ENCODE measurements at places on chromosomes 5 and 9. TPM values are rescaled to one million over a fixed set of nuclear protein-coding genes. Genes with fewer than 3 reads are reported as not detected.
A peak's percentile ranks its signal among the peaks of the same experiment; 100 is the strongest.

GRCh38 chr5:168215646-168216045, 75.8 kb upstream of the WWC1 start:
- no peak for DNase-seq
- no peaks in the 10 kb centered on the region for H3K4me1 ChIP-seq
- no peak overlapping the region for H3K4me3 ChIP-seq
- H3K36me3 ChIP-seq, result no peaks in the 10 kb centered on the region
- H3K27me3 ChIP-seq, result no peaks in the 10 kb centered on the region

AKNA gene
- 413 TPM for total RNA-seq

- H3K4me1 ChIP-seq, result peaks cover 22% of the 10 kb centered on the region
- DNase-seq, result no peak
- no peak overlapping the region for H3K27ac ChIP-seq
- no peak overlapping the region for H3K4me3 ChIP-seq
- no peaks in the 10 kb centered on the region for H3K27me3 ChIP-seq
- H3K36me3 ChIP-seq, result peaks cover 4% of the 10 kb centered on the region
Measured at GRCh38 chr9:124271660-124272059, 13.9 kb downstream of the NEK6 start.

- no peak overlapping the region for H3K4me3 ChIP-seq
- H3K4me1 ChIP-seq, result no peaks in the 10 kb centered on the region
- no peaks in the 10 kb centered on the region for H3K27me3 ChIP-seq
- no peak overlapping the region for H3K27ac ChIP-seq
- peaks cover 44% of the 10 kb centered on the region for H3K36me3 ChIP-seq
Measured at GRCh38 chr9:92035687-92036410, 79.4 kb downstream of the SPTLC1 start.

GRCh38 chr5:44952376-44952775, 143.6 kb downstream of the MRPS30 start:
- no peak for DNase-seq
- no peaks in the 10 kb centered on the region for H3K27me3 ChIP-seq
- no peak overlapping the region for H3K27ac ChIP-seq
- no peaks in the 10 kb centered on the region for H3K36me3 ChIP-seq
- no peaks in the 10 kb centered on the region for H3K4me1 ChIP-seq

PDE8B gene
- not detected for total RNA-seq

- H3K27me3 ChIP-seq, result no peaks in the 10 kb centered on the region
- DNase-seq, result no peak
- peak overlapping the region; percentile 10 for H3K4me3 ChIP-seq
- H3K4me1 ChIP-seq, result peaks cover 54% of the 10 kb centered on the region
- H3K27ac ChIP-seq, result peak overlapping the region; percentile 14
Measured at GRCh38 chr9:127938298-127938690, 640 bp upstream of the DPM2 start.

DNA sequence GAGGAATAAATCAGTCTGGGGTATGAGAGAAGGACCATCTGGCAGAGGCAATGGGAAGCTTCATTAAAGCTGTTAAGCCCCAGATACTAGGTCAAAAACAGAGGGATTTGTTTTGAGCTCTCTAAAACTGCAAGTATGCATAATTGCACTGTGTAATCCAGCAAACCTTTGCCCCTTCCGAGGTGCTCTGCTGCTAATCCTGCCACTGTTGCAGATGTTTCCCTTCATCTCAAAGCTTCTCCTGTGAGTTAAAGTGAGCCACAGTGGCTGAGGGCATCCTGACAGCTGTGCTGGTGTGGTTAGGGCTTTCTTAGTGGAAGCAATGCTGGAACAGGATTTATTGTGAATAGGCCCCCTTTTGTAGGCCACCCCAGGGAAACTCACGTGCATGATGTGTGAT, 160.3 kb upstream of the TRPC7 start:
- H3K4me3 ChIP-seq, result no peak overlapping the region
- H3K36me3 ChIP-seq, result no peaks in the 10 kb centered on the region
- no peaks in the 10 kb centered on the region for H3K27me3 ChIP-seq
- H3K27ac ChIP-seq, result no peak overlapping the region

DNA sequence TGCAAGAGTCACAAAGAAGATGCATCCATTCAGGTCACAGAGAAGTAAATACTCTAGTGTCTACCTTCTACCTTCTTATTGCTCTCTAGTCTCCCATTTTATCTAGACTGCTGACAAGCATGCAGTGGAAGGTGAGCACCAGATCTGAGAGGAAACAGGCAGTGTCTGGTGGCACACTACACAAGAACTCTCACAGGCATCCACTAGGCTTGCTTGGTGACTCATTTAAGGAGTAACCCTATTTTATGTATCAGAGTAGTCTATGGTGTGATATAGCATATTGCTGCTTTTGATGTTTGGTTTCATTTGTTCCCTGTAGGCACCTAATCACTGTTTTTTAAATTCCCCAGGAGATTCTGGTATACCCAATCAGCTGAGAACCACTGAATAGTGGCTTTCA, 1.6 kb upstream of the THBS4 start:
- H3K27me3 ChIP-seq, result peaks cover 41% of the 10 kb centered on the region
- H3K4me3 ChIP-seq, result no peak overlapping the region
- DNase-seq, result no peak
- H3K27ac ChIP-seq, result no peak overlapping the region
- H3K36me3 ChIP-seq, result peaks cover 9% of the 10 kb centered on the region
- peaks cover 24% of the 10 kb centered on the region for H3K4me1 ChIP-seq

GRCh38 chr9:82668689-82669199, 394.2 kb downstream of the RASEF start:
- no peaks in the 10 kb centered on the region for H3K4me1 ChIP-seq
- H3K4me3 ChIP-seq, result no peak overlapping the region
- no peaks in the 10 kb centered on the region for H3K27me3 ChIP-seq
- H3K36me3 ChIP-seq, result no peaks in the 10 kb centered on the region
- no peak overlapping the region for H3K27ac ChIP-seq
- no peak for DNase-seq

PDZD2 gene
- not detected for total RNA-seq

- H3K27ac ChIP-seq, result no peak overlapping the region
- no peaks in the 10 kb centered on the region for H3K27me3 ChIP-seq
- peaks cover 1% of the 10 kb centered on the region for H3K4me1 ChIP-seq
Measured at GRCh38 chr5:154900066-154900465, 37.9 kb downstream of the GEMIN5 start.

DNA sequence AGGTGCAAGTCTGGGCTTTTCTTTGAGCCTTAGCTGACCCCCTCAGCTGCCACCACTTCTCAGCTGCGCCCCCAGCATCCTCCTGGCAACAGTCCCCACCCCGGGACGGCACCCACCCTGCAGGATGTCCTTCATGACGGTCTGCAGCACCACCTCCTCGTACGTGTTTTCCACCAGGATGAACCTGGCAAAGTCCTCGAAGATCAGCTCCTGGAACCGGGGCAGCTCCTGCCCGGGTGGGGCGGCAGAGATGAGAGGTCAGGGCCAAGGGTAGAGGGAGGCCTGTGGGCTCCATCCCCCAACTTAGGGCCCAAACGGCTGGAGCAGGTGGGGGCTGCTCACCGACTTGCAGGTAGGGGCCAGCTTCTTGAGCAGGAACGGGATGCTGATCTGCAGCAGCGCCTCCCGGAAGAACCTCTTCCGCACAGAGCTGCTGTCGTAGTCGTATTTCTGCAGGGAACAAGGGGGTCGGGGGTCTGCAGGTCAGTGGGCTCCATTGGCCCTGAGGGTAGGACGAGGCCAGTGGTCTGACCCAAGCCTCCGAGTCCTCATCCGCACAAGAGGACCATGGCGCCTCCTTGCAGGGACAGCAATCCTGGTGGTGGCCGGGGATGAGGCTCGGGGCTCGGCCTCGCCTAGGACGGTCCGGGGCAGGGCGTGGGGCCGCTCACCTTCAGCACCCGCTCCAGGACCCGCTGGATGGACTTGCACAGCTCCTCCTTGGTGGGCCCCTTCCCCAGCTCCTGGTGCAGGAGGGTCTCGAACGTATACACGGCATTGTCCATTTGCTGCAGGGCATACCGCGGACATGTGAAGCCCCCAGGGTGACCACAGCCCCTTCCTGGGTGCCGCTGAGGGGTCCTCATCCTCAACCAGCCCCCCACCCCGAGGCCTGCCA, 56.7 kb downstream of the LRSAM1 start:
- H3K36me3 ChIP-seq, result peaks cover 23% of the 10 kb centered on the region
- H3K4me3 ChIP-seq, result no peak overlapping the region
- H3K4me1 ChIP-seq, result peaks cover 2% of the 10 kb centered on the region
- DNase-seq, result no peak
- H3K27ac ChIP-seq, result no peak overlapping the region

ARID3C gene
- not detected for total RNA-seq

MAN1B1 gene
- 42.2 TPM for total RNA-seq

- H3K27ac ChIP-seq, result no peak overlapping the region
- no peaks in the 10 kb centered on the region for H3K4me1 ChIP-seq
- DNase-seq, result no peak
- no peak overlapping the region for H3K4me3 ChIP-seq
Measured at GRCh38 chr5:135997673-135998335, 31.0 kb upstream of the TGFBI start.

GRCh38 chr9:112921549-112921948, 30.9 kb upstream of the SLC46A2 start:
- DNase-seq, result no peak
- H3K27me3 ChIP-seq, result peaks cover 29% of the 10 kb centered on the region
- H3K27ac ChIP-seq, result no peak overlapping the region
- H3K4me3 ChIP-seq, result no peak overlapping the region

DNA sequence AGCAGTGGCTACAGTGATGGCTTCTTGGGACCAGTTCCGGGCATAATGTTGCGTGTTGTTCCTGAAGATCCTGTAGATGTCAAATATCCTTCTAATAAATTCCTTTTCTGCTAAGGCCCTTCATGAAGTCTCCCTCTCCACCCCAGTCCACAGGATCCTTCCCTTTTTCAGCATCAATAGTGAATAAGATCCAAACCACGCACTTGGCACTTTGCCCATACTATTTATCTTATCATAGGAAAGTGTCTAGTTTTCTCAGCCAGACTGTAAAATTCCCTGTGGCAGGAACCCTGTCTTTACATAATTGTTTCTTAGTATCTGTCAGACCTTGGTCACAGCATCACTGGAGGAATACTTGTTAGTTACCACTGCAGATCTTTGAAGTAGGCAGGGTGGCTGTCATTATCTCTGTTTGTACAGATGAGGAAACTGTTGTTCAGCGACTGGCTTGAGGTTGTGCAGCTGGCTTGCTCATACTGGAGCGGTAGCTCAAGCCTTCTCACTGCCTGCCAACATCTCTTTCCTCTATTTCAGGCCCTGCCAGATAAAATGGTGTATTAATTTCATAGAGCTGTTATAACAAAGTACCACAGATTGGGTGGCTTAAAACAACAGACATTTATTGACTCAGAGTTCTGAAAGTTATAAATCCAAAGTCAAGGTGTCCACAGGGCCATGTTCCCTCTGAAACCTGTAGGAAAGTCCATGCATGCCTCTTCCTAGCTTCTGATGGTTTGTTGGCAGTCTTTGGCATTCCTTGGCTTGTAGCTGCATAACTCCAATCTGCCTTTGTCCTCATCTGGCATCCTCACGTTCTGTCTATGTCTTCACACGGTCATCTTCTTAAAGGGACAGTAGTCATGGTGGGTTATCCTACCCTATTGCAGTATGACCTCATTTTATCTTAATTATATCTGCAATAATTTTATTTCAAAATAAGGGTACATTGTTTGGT, 33.5 kb upstream of the APC start:
- DNase-seq, result no peak
- no peak overlapping the region for H3K27ac ChIP-seq
- H3K36me3 ChIP-seq, result no peaks in the 10 kb centered on the region
- H3K4me1 ChIP-seq, result peaks cover 23% of the 10 kb centered on the region

MCCC2 gene
- total RNA-seq, result 41.2 TPM

DNA sequence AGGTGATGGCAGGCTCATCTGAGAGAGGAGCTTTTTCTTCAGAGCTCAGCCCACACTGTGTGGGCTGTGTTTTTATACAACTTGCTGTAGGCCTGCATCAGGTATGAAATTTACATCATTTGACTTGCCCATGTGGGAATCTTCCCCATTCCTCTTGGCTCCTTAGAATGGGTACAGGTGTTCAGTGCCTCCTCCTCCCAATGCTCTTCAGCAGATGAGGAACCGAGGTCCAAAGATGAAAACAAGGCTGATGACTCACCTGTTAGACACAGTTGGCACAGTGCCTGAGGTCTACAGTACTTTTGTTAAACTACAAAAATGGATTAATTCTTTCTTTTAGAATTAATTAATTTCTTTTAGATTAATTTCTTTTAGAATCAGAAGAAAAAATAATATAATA, 20.8 kb downstream of the PAPPA start:
- no peak for DNase-seq
- H3K4me1 ChIP-seq, result no peaks in the 10 kb centered on the region
- H3K36me3 ChIP-seq, result no peaks in the 10 kb centered on the region
- no peaks in the 10 kb centered on the region for H3K27me3 ChIP-seq
- H3K4me3 ChIP-seq, result no peak overlapping the region

- peaks cover 10% of the 10 kb centered on the region for H3K27me3 ChIP-seq
- no peaks in the 10 kb centered on the region for H3K36me3 ChIP-seq
- no peak for DNase-seq
- H3K27ac ChIP-seq, result no peak overlapping the region
- H3K4me1 ChIP-seq, result no peaks in the 10 kb centered on the region
- H3K4me3 ChIP-seq, result no peak overlapping the region
Measured at GRCh38 chr9:68462105-68462775, 78.4 kb downstream of the TMEM252 start.

- H3K4me1 ChIP-seq, result no peaks in the 10 kb centered on the region
- no peak for DNase-seq
- H3K27ac ChIP-seq, result no peak overlapping the region
- no peaks in the 10 kb centered on the region for H3K27me3 ChIP-seq
- no peaks in the 10 kb centered on the region for H3K36me3 ChIP-seq
- no peak overlapping the region for H3K4me3 ChIP-seq
Measured at GRCh38 chr5:26791433-26791832, 247.0 kb downstream of the CDH9 start.

NUDT12 gene
- total RNA-seq, result 0.40 TPM
